ENCODE measurements at places on chromosomes 7 and 10.

DNA sequence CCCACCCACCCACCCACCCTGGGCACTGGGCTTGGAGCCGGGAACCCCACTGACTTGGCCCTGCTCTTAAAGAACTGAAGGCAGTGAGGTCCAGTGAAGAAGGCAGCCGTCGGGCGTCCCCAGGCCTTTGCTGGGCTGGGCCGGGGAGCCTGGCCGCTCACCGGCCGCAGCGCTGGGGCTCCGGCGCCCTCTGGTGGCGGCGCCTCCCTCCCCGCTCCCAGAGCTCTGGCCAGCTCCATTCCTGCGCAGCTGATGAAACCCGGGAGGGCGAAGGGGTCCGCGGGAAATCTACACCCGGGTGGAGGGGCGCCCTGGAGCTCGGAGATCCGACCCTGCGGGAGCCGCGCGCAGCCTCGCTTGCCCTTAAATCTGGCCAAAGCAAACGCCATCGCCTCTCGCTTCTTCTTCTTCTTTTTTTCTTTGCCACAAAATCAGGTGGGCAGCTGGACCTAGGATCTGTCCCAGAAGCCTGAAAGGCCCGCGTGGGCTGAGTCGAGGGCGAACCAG is 1.7 kb upstream of the CXCL12 start:
- peak; percentile 72 for DNase-seq

DNA sequence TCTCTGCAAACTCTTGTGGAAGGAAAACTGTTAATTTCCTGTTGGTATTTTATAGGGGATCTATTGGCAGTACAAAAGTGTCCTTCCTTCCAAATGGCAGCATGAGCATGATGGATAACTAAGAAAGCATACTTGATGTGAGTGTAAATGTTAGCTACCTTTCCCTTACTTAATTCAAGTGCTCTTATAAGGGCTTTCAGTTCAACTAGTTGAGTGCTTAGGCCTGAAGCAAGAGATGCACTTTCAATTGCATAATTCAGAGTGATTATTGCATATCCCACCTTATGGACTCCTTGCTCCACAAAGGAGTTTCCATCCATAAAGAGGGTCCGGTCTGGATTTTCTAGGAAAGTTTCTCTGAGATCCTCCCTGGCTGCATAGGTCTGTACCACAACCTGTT is 56.3 kb upstream of the CYP2C8 start:
- DNase-seq: no peak

GRCh38 chr7:76505168-76506080 is 4.9 kb upstream of the UPK3B start:
- DNase-seq: no peak

DNA sequence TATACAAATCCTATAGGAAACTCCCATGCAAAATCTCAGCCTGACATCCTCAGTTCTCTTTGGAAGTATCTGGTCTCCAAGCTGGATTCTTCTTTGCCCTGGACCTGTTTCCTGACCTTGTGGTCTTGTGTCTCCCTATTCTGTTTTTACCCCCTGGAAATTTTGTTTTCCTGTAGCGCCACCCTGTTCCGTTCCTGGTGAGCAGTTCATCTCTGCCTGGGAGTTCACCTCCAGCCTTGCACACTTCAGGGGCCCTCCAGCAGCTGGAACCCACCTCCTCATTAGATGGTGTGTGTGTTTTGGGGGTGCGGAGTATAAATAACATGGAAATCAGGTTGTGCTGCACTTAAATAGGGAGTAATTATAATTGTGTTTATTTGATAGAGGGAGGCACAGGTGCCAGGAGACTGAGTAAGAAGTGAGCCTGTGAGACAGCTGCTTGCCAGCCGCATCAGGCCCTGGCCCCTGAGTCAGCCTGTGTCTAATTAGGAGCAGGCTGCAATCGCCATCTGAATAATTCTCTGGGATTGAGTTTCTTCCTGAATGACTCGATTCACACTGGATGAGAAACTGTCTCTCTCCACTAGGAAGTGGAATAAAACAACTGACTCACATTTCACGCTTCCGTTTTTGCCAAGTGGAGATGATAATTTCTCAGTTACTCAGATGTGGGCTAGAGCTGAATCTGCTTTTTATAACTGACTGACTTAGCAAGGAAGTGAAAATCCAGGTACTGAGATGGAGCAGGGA is 69.4 kb upstream of the HECTD2 start:
- DNase-seq: peak; percentile 88

DNA sequence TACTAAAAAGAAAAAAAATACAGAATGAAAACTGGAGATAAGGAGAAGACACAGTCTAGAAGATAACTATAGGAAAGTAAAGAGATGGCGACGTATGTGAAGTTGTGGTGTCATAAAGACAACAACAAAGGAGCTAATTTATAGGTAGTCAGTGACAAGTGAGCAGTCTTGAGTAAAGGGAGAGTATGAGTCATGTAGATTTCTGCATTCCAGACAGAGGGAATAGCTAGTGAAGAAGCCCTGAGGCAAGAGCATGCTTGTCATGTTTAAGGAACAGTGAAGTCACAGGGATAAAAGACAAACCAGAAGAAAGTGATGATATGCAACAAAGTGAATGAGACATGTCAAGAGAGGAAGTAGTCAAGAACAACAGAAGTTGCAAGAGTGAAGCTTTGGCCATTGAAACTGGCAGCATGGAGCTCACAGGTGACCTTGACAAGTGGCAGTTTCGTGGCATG is 2.3 kb upstream of the MIOS start:
- DNase-seq: peak; percentile 74

DNA sequence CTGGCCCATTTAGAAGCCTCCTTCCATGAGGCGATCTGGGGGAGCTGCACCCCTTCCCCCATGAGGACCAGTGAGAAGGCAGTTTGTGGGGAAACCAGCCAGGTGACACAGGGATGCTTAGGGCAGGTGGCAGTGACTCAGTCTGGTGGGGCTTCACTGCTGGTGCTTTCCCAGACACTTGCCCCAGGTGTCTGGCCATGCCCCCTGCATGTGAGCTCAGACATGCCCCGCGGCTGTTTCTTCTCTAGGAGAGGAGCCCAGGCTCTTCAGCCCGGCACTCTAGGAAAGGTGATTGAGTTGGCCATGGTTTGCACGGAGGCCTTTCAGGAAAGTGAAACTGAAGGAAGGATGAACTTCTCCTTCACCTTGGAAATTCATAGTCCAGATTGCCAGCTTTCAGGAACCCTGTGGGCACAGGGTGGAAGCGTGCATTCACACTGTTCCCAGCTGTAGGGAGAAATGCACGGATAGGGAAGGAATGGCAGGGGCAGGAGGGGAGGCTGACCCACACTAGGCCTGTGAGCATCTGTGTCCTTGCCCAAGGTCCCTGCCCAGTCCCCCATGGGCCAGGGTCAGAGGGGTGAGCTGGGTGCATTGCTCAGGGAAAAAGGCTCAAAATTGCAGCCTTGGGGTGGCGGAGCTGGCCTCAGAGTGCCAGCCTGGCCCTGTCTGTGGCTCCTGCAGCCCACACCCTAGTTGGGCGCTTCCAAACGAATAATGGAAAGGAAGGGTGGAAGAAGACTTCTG is 359.1 kb downstream of the GLRX3 start:
- DNase-seq: no peak

GRCh38 chr10:100968062-100968736 is 1.1 kb upstream of the SEMA4G start:
- DNase-seq: no peak

DNA sequence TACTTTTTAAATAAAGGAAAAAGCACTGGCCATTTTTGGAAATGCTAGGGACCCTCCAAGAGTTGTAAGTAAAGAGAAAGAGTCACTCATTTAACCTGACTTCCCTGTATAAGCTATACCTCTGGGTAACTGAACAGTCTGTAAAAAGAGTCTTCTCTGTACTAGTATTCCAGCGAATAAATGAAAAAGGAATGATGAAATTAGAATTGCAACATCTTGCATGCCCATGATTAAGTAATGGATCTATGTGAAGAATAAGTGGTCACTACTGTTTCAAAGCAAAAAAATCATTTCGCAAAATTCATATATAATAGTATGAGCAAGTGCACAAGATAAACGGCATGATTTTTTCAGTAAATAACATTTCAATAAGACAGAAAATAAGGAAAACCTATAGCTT is 116.8 kb downstream of the ZFAND4 start:
- DNase-seq: no peak

DNA sequence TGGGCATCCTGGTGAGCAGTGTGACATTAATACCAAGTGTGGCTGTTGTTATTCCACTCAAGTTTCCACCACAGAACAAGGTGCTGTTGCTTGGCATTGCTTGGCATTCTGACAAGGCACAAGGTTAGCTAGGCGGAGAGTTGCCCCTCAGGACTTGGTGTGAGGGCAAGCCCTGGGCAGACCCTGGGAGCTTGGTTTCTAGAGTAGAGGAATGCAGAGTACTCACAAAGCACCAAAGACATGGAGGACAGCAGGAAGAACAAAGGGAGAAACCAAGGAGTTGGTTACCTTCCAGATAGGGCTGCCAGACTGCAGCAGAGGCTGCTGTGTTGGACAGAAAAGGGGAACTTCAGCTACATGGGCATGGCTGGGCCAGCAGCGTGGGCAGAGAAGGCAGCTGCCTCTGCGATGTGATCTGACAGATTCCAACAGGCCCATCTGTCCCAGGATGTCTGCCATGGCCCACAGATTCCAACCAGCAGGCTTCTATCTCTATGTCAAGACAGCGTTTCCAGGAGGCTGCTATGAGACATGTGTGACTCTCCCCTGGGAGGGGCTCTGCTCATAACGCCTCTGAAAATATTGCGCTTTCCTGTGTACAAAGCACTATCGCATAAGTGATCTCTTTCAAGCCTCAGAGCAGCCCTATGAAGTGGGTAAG is 1.8 kb downstream of the GOLGA7B start:
- no peak for DNase-seq

- DNase-seq: no peak
Observed at GRCh38 chr10:88004451-88004850, 141.0 kb downstream of the PTEN start.

- no peak for DNase-seq
Observed at GRCh38 chr10:3882855-3883254, 97.8 kb upstream of the KLF6 start.

DNA sequence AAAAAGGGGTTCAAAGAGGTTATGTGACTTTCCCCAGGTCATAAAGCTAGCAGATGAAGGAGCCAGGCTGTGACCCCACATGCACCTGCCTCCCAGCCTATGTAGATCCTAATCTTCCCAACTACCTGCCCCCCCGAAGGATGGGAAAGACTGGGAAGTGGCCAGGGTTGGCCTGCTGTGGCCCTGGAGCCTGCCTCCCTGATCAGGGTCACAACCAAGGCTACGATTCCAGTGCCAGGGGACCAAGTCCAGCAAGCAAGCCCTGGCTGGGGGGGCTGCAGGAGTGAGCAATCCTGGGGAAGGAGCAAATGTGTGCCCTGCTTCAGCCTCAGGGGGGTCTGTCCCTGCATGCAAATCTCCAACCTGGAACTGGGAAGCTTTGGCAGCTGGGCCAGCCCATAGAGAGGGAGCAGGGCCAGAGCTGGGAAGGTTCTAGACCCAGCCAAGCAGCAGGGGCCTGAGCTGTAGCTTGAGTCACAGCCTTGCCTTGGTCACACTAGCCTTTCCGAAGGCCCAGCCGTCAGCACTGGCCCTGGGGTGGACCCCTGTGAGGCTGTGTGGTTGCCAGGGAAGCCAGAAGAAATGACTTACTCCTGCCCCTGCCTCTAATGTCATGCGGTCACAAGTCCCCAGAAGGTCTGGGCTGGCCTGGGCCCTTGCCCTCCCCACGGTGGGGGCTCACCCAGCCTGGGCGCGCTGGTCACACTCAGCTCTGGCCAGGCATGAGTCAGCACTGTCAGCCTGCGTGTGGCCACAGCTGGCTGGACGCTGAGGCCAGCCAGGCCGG is 96.4 kb upstream of the ZMIZ1 start:
- DNase-seq: peak; percentile 61

DNA sequence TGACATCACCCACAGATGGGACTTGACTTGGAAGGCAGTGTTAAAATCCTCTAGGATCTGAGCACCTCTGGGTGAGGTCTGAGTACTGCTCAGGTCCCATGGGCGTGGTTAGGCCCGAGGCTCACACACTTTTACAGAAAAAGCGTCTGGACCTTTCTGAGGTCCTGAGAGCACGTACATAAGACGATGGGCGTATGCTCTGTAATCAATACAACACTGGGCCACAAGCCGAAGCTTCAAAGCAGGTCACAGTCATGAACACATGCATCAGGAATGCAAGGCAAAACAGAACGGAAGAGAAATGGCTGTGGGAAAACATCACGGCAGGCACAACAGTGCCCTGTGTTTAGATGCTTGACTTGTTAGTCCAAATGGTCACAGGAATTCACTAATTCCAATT is 112.2 kb downstream of the LARP4B start:
- no peak for DNase-seq

DNA sequence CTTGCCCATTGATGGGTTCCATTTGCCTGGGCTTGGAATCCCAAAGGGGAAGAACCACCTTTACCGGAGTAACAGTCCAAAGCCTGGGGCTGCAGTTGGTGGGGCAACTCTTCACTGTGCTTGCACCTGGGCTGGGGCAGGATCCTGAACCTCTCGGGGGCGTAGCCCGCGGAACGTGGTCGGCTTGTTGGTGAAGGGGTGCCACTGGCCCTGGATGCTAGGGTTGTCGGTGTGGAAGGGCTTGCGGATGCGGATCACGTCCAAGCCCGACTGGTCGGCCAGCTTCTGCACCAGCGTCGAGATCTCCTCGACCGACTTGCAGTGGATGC is 710 bp downstream of the MRPL43 start:
- no peak for DNase-seq

GRCh38 chr10:107280293-107280692 is 115.8 kb upstream of the SORCS1 start:
- DNase-seq: no peak

All from Daoy (cell line).